NCI-H187 (cell line): ENCODE measurements at places on chromosomes 6 and 20.

GRCh38 chr6:110703010-110703905 is 112.0 kb downstream of the CDK19 start:
- no peak for DNase-seq

- DNase-seq: no peak
Measured at GRCh38 chr6:111201764-111202163, 114.5 kb downstream of the SLC16A10 start.

GRCh38 chr6:21935561-21936028 is 342.0 kb downstream of the SOX4 start:
- DNase-seq: no peak

DNA sequence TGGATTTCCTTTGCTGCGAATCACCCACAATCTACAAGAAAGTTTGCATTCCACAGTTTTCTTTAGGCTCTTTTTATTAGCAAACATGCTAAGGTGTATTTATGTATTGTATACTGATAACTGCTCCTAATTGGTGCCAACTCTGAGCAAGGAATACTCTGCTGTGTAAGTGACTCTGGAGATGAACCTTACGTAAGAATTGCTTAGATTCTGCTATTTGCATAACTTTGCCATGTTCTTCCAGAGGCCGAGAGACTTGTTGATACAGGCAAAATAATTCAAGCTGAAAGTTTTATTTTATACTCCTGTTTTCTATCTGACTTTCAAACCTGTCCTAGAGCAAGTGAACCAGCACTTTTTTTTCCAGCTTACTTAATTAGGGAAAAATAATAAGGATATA is 461.3 kb downstream of the GJA1 start:
- no peak for DNase-seq

DNA sequence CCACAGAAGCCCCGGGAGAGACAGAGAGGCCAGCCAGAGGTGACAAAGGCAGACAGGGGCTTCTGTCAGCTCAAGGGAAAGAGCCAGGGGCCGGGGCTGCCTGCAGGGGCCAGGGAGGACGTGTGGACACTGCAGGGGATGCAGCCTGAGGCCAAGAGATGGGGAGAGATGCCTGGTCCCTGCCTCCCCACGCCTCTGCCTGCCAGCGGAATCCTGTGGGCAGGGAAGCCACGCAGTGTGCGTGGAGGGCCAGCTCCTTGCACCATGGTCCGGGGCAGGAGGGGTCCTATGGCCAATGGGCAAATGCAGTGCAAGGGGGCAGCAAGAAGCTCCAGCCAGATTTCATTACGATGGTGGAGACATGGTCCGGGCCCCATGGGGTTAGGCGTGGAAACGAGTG is 224.9 kb downstream of the CDH4 start:
- DNase-seq: no peak

DNA sequence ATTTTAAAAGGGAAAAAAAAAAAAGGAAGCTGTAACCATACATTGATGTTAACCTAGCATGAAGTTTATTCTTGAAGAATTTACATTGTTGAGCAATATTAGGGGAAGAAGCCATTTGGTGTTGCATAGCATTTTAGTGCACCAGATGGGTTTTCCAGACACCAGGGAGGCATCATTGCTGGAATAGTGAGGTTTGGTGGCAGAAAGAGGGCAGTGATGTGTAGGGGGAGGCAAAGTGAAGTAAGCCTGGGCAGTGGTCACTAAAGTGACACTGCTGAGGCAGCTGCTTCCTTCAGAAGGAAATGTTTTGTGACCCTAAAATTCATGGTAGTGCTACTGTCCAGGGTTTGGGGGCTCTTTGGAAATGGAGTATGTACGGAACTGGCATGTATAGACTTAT is 2.6 kb downstream of the TOMM6 start:
- DNase-seq: no peak

DNA sequence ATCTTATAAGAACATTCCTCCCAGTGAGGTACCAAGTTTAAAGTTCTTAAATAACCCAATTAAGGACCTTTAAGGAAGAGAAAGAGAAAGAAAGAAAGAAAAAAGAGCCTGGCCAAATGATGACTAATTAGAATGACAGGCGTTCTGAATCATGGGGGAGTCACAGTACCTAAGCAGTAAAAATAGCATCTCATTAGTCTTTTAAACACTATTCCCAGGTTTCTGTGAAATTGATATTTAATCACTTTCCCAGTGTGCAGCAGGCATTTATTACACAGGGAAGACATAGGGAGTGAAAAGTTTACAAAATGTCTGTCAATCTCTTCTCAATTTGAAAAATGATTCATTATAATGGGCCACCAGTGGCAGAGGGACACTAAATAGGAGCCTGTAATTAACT is 251.4 kb upstream of the MANEA start:
- no peak for DNase-seq

GRCh38 chr6:145704143-145704781 is 31.1 kb downstream of the EPM2A start:
- DNase-seq: no peak

DNA sequence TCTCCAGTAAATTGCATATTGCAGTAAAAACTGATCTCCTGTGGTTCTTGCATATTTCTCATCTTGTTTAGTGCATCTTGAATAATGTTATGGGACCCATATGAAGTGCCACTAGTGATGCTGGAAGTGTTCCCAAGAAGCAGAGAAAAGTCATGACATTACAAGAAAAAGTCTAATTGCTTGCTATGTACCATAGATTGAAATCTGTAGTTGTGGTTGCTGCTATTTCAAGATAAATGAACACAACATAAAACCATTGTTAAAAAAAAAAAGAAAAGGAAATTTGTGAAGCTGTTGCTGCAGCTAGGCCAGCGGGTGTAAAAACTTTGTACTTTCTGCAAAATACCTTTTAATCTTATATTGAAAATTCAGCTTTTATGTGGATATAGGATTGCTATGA is 304.5 kb downstream of the PHF3 start:
- no peak for DNase-seq

GRCh38 chr6:113067612-113068275 is 720.6 kb downstream of the RFPL4B start:
- DNase-seq: no peak

DNA sequence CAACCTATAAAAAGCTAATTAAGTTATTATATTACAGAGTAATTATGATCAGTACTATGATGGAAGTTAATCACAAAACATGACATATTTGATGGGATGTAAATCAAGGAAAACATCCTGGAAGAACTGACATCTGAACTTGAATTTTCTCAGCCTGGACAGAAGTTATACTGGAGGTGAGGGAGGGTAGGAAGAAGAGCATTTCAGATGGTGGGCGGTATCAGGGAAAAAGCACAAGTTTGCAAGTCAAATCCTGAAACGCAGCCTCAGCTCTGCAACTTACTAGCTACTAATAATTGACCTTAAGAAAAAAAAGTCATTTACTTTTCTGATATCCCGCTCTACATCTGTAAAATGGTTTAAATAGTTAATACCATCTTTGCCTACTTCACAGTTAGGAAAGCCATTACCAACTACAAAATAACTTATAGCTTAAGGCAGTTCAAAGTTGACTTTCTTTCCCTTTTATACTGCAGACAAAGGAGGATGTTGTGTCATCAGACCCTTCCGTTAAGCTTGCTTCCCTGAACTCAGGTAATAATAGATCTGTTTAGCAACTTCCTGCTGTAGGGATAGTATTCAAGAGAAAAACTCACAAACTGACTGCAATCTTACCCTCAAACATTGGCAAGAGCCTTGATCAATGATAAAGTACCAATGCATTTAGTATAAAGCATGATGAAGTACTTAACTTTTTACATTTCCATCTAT is 21.0 kb downstream of the NOL7 start:
- DNase-seq: no peak

GRCh38 chr20:50142812-50143211 is 10.7 kb downstream of the PEDS1 start:
- no peak for DNase-seq
